ENCODE measurements at places on chromosomes 7 and 10. TPM values are rescaled to one million over a fixed set of nuclear protein-coding genes. Genes with fewer than 3 reads are reported as not detected.
A peak's percentile ranks its signal among the peaks of the same experiment; 100 is the strongest.

The HGF gene
- total RNA-seq = 6.1 TPM

The CFAP70 gene
- total RNA-seq = 2.3 TPM

The IFIT2 gene
- total RNA-seq = 8.7 TPM

- DNase-seq = no peak
Observed at GRCh38 chr7:30556840-30557239, 37.8 kb upstream of the GARS1 start.

DNA sequence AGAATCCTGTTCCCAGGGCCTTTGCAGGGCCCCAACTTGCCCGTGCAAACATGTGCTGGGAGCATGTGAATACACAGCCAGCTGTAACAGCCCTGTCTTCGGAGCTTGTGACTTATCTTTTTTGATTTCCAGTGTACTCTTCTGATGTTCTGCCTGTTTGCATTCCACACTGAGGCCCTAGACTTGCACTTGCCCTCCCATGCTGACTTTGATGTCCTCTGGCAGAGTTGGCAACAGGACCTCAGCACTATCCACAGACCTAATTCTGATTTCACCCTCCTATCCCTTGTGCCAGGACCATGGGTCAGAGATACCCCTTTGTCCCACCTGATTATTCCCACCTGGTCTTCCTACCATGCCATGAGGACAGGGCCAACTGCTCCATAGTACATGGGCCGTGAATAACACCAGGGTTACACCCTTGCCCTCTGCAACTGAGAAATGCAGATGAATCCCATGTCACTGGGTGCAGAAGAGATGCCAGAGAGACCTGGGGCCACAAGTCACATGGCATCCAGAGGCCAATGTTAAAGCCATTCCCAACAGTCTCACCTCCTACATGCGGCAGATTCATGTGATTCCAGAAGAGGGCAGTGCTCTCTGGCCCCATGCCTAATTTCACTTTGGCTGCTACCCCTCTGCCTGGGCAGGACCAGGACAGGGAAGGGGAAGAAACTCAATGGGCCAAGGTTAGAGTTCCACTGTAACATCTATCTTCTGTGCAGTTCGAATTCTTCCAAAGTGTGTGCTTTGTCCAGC, 43.0 kb downstream of the SCRN1 start:
- DNase-seq = peak; percentile 44
